ENCODE measurements at places on chromosomes 7 and 10.

DNA sequence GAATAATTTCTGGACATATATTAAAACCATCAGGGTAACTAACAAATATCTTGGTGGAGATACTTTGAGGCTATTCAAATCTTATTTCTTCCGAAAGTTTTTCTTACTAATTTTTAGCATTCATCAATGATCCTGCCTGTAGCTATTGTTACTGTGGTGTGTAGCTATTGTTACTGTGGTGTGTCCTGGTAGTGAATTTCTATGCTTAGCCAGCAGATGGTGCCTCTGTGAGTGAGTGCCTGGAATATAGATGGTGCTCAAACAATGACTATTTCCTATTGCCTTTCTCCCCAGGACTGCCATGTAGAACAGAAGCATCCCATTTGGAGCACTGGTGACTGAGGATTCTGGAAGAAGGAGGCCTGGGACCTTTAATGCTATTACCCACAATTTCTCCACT, 245.7 kb downstream of the CCSER2 start:
- no peak for ATAC-seq

DNA sequence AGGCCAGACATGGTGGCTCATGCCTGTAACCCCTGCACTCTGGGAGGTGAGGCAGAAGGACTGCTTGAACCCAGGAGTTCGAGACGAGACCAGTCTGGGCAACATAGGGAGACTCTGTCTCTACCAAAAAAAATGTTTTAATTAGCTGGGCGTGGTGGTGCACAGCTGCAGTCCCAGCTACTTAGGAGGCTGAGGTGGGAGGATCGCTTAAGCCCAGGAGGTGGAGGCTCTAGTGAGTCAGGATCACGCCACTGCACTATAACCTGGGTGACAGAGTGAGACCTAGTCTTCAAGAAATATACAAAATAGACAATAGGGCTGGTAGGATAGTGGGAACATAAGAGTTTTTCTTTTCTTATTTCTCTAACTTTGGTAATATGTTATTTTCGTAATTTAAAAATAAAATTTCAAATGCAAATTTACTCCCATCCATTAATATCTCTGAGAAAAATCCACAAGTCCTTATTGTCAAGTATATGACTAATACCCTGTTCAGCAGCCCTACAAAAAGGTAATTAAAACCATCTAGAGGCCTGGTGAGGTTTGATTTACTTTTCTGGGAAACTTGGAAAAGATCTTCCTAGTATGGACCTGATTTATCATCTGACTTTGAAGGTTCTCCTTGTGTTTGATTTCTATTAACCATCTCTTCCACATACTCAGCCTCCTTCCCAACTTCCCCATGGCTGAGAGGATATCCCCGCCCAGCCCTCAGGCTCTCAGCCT, 50.0 kb downstream of the CREB3L2 start:
- ATAC-seq, result no peak

GRCh38 chr10:84173501-84173929, at the start of gene GPR15LG:
Gene GPR15LG, plus strand, starts transcription at chr10:84173801. Its CDS starts 51 bp downstream, at chr10:84173852.
- no peak for ATAC-seq

- ATAC-seq, result no peak
Observed at GRCh38 chr10:27995311-27995710, 3.6 kb downstream of the ODAD2 start.

- ATAC-seq, result no peak
Observed at GRCh38 chr10:16653224-16653623, 131.5 kb upstream of the C1QL3 start.
